Endothelial cell of umbilical vein (primary cell): ENCODE measurements at places on chromosomes 5 and 9. TPM values are rescaled to one million over a fixed set of nuclear protein-coding genes. Genes with fewer than 3 reads are reported as not detected.

PDLIM4 gene
- total RNA-seq = 65.7 and 69.8 TPM in 2 replicates

MRRF gene
- 36.4 and 36.5 TPM in 2 replicates for total RNA-seq

FAM153A gene
- not detected in 2 replicates for total RNA-seq

CPLANE1 gene
- 16.9 and 21.5 TPM in 2 replicates for total RNA-seq

CDKN2B gene
- total RNA-seq = 2.1 and 2.3 TPM in 2 replicates

ORM2 gene
- total RNA-seq = not detected in 2 replicates

MARCOL gene
- total RNA-seq = not detected in 2 replicates

GRM6 gene
- not detected in 2 replicates for total RNA-seq

PLEKHG4B gene
- total RNA-seq = not detected in 2 replicates

RGS7BP gene
- 2.0 and 4.2 TPM in 2 replicates for total RNA-seq

MUSK gene
- total RNA-seq = not detected in 2 replicates

SPINK6 gene
- not detected in 2 replicates for total RNA-seq

STING1 gene
- total RNA-seq = 108 and 127 TPM in 2 replicates

ROPN1L gene
- total RNA-seq = 0.55 and 0.60 TPM in 2 replicates

TOR1A gene
- 56.6 and 57.8 TPM in 2 replicates for total RNA-seq

DNA sequence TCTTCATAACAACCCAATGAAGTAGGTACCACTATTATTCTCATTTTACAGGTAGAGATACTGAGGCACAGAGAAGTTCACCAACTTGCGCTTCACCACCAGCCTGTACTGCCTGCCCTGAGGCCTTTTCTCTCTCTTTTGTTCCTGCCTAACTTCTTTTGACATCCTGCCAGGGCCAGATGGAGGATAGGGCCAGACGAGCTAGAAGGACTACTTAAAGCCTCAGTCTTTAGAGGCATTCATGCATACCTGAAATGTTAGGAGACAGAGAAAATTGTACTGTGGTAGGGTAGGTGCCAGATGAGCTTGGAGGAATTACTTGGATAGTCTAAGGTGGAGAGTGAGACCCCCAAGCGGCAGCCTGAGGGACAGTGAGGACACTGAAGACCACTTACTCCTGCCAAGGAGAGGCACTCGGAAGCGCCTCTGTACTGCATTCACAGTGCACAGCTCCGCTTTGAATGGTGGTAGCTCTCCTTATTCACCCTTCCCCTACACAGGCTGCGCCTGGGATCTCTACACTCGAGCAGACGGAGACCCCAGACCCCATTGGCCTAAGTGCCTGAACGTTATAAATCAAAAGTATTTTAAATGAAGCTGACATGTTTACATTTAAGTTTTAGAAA, 6.2 kb upstream of the ORM1 start:
- DNase-seq = no peak
- H3K27me3 ChIP-seq = peaks cover 5% of the 10 kb centered on the region
- no peak overlapping the region for H3K4me3 ChIP-seq
- H3K4me1 ChIP-seq = no peaks in the 10 kb centered on the region

DNA sequence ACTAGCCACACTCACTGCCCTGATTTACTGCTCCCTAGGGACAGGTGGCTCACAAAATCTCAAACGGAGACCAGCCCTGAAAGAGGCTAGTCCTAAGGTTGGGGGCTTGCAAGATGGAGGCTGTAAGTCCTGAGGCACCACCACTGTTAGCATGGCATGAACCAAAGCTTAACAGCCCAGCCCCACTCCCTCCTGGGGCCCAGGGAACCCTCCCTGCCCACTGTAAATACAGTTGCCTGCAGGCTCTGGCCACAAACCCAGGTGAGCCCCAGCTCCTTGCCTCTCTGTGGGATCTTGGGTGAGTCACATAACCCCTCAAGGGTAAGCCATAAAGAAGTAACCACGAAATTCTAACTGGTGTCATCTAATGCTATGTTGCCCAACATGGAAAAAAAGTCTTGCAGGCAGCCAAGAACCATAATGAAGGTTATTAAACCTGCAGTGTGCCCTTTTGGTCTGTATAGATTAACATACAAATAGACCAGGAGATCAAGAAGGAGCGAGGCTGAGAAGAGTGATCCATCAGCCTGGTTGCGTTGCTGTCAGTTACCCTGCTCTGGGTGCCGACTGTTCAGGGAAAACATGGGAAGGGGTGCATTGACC, 1.7 kb upstream of the POMT1 start:
- no peak overlapping the region for H3K4me3 ChIP-seq
- no peaks in the 10 kb centered on the region for H3K27me3 ChIP-seq
- DNase-seq = peak; percentile 8
- H3K36me3 ChIP-seq = peaks cover 32% of the 10 kb centered on the region

GRCh38 chr5:110150199-110150598, 460.5 kb downstream of the MAN2A1 start:
- DNase-seq = no peak
- no peaks in the 10 kb centered on the region for H3K4me1 ChIP-seq
- H3K27me3 ChIP-seq = no peaks in the 10 kb centered on the region
- no peaks in the 10 kb centered on the region for H3K36me3 ChIP-seq
- H3K27ac ChIP-seq = no peak overlapping the region
- no peak overlapping the region for H3K4me3 ChIP-seq

- peak within 1 kb of the TSS; percentile 53 for H3K4me3 ChIP-seq
- no peaks in the 10 kb centered on the region for H3K36me3 ChIP-seq
- DNase-seq = peak; percentile 88
Measured at GRCh38 chr9:5437254-5438216, at the start of gene PLGRKT. TSS of gene PLGRKT (minus strand) at chr9:5437925. CDS start at chr9:5431977, 5,948 bp downstream.

- H3K4me1 ChIP-seq = no peaks in the 10 kb centered on the region
- H3K27me3 ChIP-seq = no peaks in the 10 kb centered on the region
- H3K27ac ChIP-seq = no peak overlapping the region
- DNase-seq = no peak
- H3K4me3 ChIP-seq = no peak overlapping the region
- H3K36me3 ChIP-seq = no peaks in the 10 kb centered on the region
Measured at GRCh38 chr5:25489834-25490538, 845.2 kb upstream of the CDH10 start.

DNA sequence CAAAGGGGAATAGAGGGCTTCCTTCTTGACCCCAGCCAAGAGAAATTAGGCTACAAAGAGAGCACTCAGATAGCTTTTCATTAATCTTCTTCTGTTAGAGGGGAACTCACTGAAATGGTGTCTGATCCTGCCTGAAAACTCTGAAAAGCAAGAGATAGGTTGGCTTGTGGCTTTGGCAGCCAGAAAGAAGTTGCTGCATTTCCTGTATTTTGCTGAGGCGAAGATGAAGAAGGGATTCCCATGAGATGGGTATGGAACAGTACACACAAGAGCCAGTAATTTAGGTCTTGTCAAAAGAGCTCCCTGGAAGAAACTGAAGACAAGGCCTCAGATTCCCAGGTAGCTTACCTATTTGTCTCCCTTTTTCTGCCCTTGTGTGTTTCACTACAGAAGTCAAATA, 120.9 kb upstream of the TARS1 start:
- peak overlapping the region; percentile 98 for H3K27ac ChIP-seq
- H3K36me3 ChIP-seq = no peaks in the 10 kb centered on the region
- H3K4me3 ChIP-seq = no peak overlapping the region
- DNase-seq = peak; percentile 37

DNA sequence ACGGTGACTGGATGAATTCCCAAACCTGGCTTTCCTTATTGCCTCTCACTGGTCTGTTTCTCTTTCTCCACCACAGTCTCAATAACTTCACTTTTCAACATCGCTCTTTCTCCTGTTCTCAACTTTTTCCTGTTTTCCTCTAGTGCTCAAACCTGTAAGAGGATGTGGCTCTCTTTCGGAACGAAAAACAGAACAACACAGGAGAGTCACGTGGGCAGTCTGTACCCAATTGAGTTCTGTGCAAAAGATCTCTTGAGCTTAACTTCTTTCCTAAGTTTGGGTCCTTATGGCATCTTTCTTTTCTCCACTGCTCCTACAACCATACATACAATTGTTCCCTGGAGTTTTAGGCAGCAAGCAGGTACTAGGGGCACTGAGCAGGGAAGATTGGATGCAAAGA, 8.9 kb downstream of the HAVCR1 start:
- no peak overlapping the region for H3K4me3 ChIP-seq
- H3K27ac ChIP-seq = no peak overlapping the region
- DNase-seq = no peak
- H3K27me3 ChIP-seq = no peaks in the 10 kb centered on the region
- no peaks in the 10 kb centered on the region for H3K36me3 ChIP-seq

- H3K4me3 ChIP-seq = no peak overlapping the region
- H3K27ac ChIP-seq = no peak overlapping the region
- H3K27me3 ChIP-seq = no peaks in the 10 kb centered on the region
- no peaks in the 10 kb centered on the region for H3K4me1 ChIP-seq
Measured at GRCh38 chr9:87116492-87116891, 169.2 kb upstream of the GAS1 start.

- no peak overlapping the region for H3K4me3 ChIP-seq
- H3K4me1 ChIP-seq = peaks cover 22% of the 10 kb centered on the region
- no peaks in the 10 kb centered on the region for H3K27me3 ChIP-seq
- H3K27ac ChIP-seq = no peak overlapping the region
- DNase-seq = no peak
- peaks cover 3% of the 10 kb centered on the region for H3K36me3 ChIP-seq
Measured at GRCh38 chr5:6737043-6737941, 24.1 kb downstream of the TENT4A start.

- H3K4me1 ChIP-seq = no peaks in the 10 kb centered on the region
- H3K4me3 ChIP-seq = no peak overlapping the region
- no peak overlapping the region for H3K27ac ChIP-seq
- DNase-seq = no peak
- no peaks in the 10 kb centered on the region for H3K36me3 ChIP-seq
Measured at GRCh38 chr5:170497311-170498038, 6.3 kb upstream of the KCNIP1 start.

DNA sequence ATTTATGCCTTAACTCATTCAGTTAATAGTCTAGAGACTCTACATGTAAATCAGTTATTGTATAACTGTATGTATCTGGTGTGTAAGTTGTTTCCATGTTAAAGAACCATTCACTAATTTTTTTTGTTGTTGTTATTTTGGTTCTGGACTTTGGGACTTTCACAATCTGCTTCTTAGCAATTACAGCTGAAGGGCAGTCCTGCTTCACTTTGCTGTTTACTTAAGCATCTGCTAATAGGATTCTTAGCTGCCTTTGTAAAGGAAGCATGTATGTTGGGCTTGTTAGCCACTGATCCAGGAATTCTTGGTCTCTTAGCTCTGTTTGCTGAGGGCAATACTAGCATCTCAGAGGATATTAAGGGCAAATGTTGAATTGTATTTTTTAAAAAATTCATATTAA, 97.0 kb downstream of the FOCAD start:
- H3K4me1 ChIP-seq = no peaks in the 10 kb centered on the region
- no peak overlapping the region for H3K4me3 ChIP-seq
- no peaks in the 10 kb centered on the region for H3K27me3 ChIP-seq
- no peak overlapping the region for H3K27ac ChIP-seq
- DNase-seq = no peak

- no peak overlapping the region for H3K4me3 ChIP-seq
- H3K4me1 ChIP-seq = peaks cover 7% of the 10 kb centered on the region
- no peaks in the 10 kb centered on the region for H3K27me3 ChIP-seq
Measured at GRCh38 chr9:92769286-92769685, 4.7 kb upstream of the BICD2 start.
